ENCODE measurements at places on chromosomes 11 and 22. TPM values are rescaled to one million over a fixed set of nuclear protein-coding genes. Genes with fewer than 3 reads are reported as not detected.

DNA sequence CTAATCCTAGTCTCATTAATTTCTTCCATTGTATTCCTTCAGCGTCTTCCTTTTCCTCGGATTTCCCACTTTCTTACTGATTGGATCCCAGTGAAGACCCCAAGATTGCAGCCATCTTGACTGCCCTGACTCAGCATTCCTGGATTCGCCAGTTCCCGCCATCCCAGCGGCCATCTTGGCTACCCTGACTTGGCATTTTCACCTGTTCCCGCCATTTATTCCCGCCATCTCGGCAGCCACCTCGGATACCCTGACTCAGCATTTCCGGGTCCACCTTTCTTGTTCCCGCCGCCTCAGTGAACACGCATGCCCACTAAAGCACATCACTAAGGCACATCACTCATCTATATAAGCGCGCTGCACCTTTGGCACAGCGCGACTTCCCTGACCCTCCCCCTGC, 13.8 kb upstream of the OR56A3 start:
- no peak overlapping the region for H3K4me3 ChIP-seq
- H3K4me1 ChIP-seq = no peaks in the 10 kb centered on the region
- DNase-seq = no peak
- no peak overlapping the region for H3K27ac ChIP-seq

CYTH4 gene
- total RNA-seq = 24.7 TPM

DNA sequence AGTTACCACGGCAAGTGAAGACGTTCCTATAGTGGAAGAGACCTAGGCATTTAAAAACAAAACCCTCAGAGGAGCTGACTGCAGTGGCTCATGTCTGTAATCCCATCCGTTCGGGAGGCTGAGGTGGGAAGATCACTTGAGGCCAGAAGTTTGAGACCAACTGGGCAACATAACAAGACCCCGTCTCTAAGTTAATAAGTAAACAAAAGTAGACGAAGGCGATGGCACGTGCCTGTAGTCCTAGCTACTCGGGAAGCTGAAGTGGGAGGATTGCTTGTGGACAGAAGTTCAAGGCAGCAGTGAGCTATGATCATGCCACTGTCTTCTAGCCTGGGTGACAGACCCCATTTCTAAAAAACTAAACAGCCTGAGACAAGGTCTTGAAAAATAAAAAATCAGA, 3.8 kb upstream of the ADSL start:
- no peaks in the 10 kb centered on the region for H3K27me3 ChIP-seq
- peaks cover 30% of the 10 kb centered on the region for H3K4me1 ChIP-seq
- H3K36me3 ChIP-seq = peaks cover 4% of the 10 kb centered on the region
- H3K4me3 ChIP-seq = no peak overlapping the region

HEPHL1 gene
- 0.14 TPM for total RNA-seq

- H3K27me3 ChIP-seq = no peaks in the 10 kb centered on the region
- H3K27ac ChIP-seq = no peak overlapping the region
These were observed 386.5 kb downstream of the SOX6 start for GRCh38 chr11:15969701-15970329.

- H3K4me1 ChIP-seq = no peaks in the 10 kb centered on the region
- H3K27ac ChIP-seq = no peak overlapping the region
- no peak for DNase-seq
- H3K4me3 ChIP-seq = no peak overlapping the region
- no peaks in the 10 kb centered on the region for H3K27me3 ChIP-seq
These were observed 6.1 kb downstream of the MUC5B start for GRCh38 chr11:1228921-1229451.

FXYD6 gene
- total RNA-seq = 25.7 TPM

DNA sequence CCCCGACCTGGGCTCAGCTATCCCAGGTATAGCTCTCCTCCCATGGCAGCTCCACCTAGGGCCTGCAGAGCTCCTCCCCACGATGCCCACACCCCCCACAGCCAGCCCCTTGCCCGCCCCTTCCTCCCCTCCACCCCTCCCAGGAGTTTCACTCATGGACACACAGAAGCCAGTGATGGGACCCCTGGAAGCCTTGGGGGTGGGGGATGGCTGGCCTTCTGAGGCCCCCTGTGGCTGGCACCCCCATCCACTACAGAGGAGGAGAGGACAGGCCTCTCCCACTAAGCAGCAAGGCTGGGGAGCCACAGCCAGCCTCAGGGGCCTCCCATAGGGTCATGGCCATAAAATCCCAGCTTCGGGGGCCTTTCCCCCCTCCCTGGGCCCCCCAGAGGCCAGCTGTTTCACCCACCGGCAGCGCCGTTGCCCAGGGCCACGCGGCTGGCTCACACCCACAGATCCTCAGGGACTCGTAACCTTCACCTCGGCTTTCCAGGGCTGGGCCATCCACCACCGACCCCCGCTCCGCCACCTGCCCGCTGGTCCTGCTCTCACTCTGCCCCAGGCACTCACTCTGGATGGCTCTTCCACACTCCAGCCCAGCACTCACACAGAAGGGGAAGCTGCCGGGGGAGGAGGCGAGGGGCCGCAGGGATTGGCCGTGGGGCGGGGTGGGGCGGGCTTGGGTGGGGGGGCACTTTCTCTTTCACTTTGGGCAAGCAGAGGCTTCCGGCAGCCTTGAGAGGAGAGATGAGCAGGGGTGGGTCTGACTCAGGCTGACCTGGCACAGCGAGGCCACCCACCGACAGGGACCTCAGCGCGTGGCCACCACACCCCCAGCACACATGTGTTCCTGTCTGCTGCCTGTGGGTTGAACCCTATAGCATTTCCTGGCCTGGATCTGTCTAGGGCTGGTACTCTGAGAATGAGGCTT, 2.2 kb downstream of the SLC25A22 start:
- peak overlapping the region; percentile 81 for H3K4me3 ChIP-seq
- no peaks in the 10 kb centered on the region for H3K27me3 ChIP-seq
- peaks cover 30% of the 10 kb centered on the region for H3K36me3 ChIP-seq
- H3K27ac ChIP-seq = peak overlapping the region; percentile 90

DNA sequence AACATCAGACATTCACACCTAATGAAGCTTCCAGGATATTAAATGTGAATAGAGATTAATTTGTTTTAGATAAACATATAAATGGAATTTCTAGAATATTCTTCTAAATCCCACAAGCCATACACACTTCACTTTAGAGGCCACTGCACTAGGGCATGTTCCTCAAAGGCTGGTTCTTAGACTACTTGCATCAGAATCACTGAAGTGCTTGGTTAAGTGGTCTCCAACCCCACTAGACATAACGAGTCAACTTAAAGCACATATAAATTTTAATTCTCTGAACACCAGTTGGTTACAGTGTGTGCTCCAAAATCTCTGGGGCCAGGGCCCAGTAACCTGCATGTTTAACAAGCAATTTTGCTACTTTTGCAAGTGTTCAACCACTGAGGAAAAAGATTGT, 7.9 kb upstream of the ALKBH8 start:
- H3K4me3 ChIP-seq = no peak overlapping the region
- DNase-seq = no peak
- no peak overlapping the region for H3K27ac ChIP-seq
- H3K27me3 ChIP-seq = peaks cover 13% of the 10 kb centered on the region
- no peaks in the 10 kb centered on the region for H3K4me1 ChIP-seq
- H3K36me3 ChIP-seq = no peaks in the 10 kb centered on the region

ZNF214 gene
- total RNA-seq = 0.57 TPM

DNA sequence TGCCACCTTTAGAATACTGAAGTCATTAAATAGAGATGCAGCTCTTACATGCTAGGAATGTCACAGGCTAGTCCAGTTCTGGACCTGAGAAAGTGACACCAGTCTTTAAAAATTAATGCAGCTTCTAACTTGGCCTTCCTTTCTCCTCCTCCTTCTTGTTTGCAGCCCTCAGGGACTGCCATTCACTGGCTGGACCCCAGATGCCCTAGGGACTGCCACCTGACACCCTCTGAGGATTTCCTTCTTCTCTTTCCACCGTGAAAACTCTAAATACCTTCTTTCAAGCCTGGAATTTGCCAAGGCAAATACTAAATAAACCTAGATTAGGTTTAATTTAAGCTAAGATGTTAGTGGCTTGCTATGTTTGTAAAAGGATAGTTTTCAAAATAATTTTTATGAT, 78.4 kb downstream of the MUC15 start:
- H3K27me3 ChIP-seq = no peaks in the 10 kb centered on the region
- H3K27ac ChIP-seq = no peak overlapping the region
- H3K36me3 ChIP-seq = no peaks in the 10 kb centered on the region
- no peak for DNase-seq
- no peaks in the 10 kb centered on the region for H3K4me1 ChIP-seq

DEUP1 gene
- 0.33 TPM for total RNA-seq

DNA sequence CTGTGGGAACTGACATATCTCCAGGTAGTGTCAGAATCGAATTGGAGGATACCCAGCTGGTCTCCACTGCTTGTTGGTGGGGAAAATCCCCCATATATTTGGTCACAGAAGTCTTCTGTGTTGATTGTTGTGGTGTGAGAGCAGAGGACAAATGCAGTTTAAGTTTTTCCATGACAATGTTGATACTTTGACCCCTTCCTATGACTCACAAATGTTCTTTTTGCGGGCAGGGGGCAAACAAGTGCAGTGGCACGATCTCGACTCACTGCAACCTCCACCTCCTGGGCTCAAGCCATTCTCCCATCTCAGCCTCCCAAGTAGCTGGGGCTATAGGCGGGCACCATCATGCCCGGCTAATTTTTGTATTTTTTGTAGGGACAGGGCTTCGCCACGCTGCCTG, 7.4 kb upstream of the PATL1 start:
- H3K27ac ChIP-seq = no peak overlapping the region
- H3K4me3 ChIP-seq = no peak overlapping the region

- no peaks in the 10 kb centered on the region for H3K36me3 ChIP-seq
- no peak for DNase-seq
- no peaks in the 10 kb centered on the region for H3K4me1 ChIP-seq
- H3K27me3 ChIP-seq = no peaks in the 10 kb centered on the region
- H3K4me3 ChIP-seq = no peak overlapping the region
These were observed 235.9 kb upstream of the ARHGAP20 start for GRCh38 chr11:110948112-110948511.

PATE2 gene
- 0.09 TPM for total RNA-seq

- H3K4me3 ChIP-seq = no peak overlapping the region
- H3K36me3 ChIP-seq = no peaks in the 10 kb centered on the region
- no peaks in the 10 kb centered on the region for H3K27me3 ChIP-seq
- DNase-seq = no peak
- no peak overlapping the region for H3K27ac ChIP-seq
These were observed 6.9 kb downstream of the ACCS start for GRCh38 chr11:44072757-44073658.
